Activated CD4-positive, alpha-beta T cell treated with anti-CD3 and anti-CD28 coated beads, Interleukin-2, amount 10 ng/mL, durations not matched to agents 7 days and 5 days (primary cell): ENCODE measurements at places on chromosomes 3 and 15. TPM values are rescaled to one million over a fixed set of nuclear protein-coding genes. Genes with fewer than 3 reads are reported as not detected.

DNA sequence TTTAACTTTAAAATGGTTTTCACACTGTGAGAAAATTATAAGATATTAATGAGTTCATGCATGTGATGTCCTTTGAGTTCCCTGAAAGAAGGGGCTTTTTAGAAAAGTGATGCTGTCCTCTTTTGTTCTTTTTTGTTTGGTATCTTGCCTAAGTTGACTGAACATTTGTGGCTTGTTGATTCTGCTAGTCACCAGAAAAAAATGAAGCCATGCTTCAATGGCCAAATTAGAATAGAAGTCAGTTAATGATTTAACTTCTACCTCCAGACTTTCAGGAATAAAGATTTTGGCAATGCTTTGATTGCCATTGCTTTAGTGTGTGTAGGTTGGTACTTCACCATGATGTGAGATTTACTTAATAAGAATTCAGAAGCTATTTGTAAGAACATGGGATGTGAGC lies 260.6 kb upstream of the NECTIN3 start:
- DNase-seq, result no peak

Gene ERICH6
- 0.50 TPM for total RNA-seq

GRCh38 chr3:98732286-98733052 lies 30.7 kb upstream of the ST3GAL6 start:
- peak; percentile 14 for DNase-seq

DNA sequence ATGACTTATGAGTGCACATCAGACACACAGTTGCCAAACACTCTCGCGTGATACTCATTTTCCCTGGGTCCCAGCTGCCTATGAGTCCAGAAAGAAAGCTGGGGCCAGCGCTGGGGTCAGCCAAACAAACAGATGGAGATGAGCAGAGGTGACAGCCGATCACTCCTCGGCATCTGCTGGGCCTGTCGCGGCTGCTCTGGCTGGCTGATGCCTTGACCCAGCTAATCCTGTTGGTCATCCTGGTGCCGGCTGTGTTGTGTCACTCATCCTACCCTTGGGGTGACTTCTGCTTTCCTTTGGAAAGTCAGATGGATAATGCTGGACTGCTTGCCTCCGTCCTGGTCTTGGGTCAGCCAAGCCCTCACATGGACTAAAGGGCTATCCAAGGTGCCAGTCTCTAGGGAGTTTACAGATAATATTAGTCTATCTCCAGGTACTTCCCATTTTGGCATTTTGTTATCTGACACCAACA lies 105.3 kb upstream of the PDZRN3 start:
- no peak for DNase-seq

Gene FGF7
- not detected for total RNA-seq

GRCh38 chr15:80780416-80781221 lies 1.4 kb downstream of the CEMIP start:
- peak; percentile 40 for DNase-seq

DNA sequence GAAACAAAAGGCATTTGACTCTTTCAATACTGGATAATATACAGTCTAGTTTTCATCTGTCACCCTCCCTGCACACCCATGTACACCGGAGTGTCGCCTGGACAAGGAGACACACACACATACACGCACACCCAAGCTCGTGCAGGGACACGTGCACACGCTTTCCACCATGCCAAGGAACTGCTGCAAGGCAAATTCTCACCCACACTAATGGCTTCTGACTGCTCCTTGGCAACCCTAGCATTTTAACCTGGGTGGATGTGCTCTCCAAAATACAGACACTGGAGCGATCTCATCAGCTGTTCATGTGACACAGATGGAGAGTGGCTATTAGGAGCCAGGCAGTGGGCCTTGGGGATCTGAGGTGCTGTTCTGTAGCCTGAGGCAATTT lies 61.6 kb downstream of the MEIS2 start:
- DNase-seq, result no peak

GRCh38 chr15:50182219-50183013 lies 420 bp downstream of the SLC27A2 start:
- peak; percentile 52 for DNase-seq

- DNase-seq, result no peak
Measured at GRCh38 chr3:18307529-18307928, 117.6 kb downstream of the SATB1 start.

DNA sequence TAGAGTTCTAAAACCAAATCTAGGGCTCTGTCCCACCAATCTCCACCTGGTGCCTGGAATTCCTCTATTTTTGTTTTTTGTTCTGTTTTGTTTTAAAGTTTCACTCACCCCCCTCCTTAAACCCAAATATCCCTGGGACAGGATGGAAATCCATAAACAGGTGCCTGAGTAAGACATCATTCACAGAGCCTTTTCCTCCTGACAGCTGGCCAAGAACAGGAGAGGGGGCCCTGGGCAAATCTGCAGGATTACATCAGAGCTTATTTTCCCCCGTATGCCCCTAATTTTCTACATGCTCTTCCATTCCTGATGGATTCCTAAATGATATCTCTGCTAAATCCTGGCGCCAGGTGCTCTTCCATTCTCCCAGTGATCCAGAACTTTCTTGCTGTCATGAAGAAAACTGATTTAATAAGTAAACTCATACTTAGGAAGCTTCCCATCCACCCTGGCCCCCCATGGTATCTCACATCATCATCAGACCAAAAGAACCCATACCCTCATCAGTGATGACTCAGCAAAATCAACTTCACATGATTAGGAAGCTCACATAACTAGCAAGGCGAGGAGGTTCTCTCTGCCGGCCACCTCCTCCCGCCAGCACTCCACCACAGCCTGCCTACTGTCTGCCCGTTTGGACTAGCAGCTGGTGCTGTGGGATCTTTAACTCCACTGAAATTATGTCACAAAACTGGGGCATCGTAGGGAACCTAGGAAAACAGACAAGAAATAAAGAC lies 61.0 kb downstream of the LIPC start:
- no peak for DNase-seq

DNA sequence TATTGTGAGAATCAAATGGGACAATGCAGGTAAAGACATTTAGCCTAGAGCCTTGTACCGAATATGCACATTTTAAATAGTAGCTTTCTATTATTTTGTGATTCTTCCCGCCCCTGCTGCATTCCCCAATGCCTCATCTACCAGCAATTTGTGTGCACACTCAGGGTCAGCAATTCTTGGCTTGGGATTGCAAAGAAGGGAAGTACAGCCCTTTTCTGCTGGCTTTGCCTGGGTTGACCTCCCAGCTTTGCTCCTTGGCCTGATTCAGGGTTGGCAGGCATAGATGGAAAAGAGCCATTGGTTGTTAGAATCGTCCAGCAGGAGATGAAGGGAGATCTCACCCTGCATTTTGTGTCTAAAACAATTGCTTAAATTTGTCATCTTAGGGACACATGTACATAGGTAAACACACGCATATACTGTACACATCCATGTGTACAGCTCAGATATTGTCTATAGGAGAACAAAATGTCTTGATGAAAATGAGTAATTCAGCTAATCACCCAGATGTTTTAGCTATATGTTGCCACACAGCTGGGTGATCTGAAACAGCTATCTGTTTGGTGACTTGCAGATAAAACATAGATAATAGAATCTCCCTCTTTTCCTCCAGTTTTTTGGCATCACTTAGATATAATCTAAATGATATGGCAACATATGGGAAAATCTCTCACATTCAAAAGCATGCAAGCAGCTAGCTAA lies 340.9 kb upstream of the TBL1XR1 start:
- DNase-seq, result no peak

DNA sequence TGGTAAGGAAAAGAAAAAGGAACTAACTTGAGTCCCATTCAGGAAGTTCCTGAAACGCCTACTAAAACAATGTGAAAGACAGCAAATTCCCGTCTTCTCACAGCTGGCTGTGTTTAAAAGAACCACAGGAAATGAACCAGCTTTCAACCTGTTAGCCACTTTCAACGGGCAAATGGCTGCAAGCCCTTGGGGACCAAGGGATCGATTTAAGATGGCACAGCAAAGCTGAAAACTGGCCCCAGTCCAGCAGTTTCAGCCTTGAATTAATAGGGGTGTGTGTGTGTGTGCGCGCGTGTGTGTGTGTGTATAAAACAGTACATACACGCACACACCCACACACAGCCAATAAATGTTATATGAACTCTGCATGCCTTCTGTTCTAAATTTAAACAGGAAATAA lies 168.7 kb upstream of the TMCO5A start:
- DNase-seq, result no peak

DNA sequence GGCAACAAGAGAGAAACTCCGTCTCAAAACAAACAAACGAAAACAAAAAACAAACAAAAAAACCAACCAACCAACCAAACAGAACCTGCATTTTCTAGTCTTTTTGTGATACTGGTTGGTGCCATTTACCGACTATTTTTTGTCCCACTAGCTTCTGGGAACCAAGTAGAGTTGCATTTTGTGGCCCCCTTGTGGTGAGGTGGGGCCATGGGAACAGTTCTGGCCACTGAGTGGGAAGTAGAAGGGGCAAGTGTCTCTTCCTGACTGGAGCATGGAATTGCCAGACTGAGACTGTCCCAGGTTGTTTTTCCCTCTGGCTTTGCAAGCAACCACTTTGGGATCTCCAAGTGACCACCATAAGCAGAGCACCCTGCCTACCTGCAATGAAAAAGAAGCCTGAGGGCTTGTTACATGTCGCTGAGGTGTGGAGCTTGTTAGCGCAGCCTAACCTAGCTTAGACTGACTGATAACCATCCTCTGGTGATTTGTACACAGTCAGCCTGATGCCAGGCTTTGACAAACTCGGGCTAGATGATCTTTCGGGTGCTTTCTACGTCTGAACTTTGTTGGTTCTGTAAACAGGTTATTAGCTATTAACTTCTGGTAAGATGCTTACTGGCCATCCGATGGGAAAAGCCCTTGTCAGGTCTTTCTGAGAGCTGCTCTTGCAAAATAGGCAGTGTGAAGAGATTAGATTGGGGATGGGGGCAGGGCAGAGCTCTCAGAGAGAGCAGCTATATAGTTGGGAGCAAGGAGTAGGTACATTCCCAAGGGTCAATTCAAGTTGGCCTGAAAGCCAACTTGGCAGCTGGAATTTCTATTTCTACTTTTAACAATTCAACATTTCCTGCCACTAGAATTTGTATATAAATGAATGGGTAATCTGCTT lies 172.2 kb downstream of the SSR3 start:
- peak; percentile 19 for DNase-seq

DNA sequence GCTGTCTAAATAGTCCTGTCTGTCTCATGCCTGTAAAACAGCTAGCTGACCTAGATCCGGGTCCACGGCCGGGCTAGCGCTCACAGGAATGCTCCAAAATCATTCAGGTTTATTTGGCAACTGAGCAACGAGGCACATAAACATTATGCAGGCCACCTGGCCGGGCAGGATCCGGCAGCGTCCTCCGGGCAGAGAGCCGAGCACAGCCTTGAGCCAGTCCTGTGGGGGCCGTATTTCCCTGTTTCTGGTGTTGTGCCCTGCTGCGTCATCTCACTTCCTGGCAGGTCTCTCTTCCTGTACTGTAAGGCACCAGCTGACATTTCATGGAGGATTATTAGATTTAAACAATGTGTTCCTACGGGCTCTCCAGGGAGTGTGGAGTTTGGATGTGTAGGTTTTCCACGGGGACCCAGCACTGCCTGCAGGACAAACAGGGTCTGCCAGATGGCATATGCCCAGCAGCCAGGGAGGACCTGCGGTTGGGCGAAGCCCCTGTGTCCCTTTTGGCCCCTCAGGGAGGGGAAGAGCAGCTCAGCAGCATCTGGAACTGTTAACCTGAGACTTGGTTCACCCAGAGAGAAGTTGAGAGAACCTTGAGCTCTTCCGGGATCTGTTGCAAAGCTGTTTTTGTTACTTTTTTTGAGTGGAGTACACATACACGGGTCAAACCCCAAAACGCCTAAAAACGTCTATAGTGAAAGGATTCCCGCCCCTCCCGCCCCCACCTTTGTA lies 16.6 kb upstream of the LRRK1 start:
- no peak for DNase-seq

DNA sequence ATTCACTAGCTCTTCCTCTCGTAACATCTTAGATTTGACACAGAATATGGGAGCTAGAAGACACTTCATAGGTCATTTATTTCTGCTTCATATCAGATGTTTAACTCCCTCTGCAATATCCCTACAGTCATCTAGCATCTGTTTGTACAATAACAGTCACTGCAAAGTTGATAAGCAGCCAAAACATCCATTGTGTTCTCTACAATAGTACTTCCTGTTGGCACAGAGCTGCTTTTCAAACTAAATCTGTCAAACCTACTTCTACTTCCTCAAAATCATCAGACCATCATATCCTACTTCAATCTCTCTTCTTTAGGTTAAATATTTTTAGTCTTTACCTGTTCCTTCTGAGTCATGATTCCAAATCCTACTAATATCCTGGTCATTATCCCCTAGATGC lies 233.2 kb downstream of the FGF12 start:
- no peak for DNase-seq

DNA sequence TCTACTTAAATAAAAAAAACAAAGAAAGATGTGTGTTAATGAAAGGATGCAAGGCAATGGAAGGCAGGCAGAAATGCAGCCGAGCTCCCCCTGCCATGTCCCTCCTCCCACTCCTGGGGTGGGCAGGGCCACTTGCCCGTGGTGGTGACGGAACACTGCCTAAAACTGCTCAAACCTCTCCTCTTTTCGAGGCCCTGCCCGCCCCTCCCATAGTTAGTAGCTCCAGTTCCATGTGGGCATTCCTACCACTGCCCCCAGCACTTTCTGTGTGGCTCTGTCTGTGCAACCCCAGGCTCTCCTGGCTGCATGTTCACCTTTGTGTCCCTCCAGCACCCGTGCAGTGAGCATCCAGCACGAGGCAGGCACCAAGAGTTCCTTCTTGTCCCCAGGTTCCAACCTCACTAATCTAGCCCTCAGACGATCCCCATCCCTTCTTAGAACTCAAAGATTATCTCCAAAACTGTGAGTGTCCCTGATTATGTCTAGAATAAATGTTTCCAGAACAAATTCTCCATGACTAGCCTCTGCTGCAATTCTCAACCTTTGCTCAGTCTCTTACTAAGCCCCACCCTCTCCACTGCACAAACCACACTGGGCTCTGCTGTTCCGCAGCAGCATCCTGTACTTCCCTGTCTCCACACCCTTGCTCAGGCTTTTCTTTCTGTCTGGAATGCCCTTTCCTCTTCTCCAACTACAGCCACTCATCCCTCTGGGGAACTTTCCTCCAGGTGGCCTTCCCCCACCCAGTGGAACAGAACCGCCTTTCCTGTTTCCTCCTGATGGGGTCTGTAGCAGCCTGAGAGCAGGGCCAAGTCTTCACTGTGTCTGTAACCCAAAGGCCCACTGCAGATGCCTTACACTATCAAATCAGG lies 32.6 kb upstream of the SPTBN5 start:
- no peak for DNase-seq
